T-helper 9 cell (primary cell): ENCODE measurements at places on chromosomes 6 and 20.

GRCh38 chr20:4289875-4290274 lies 274.5 kb upstream of the RNF24 start:
- no peak for DNase-seq

DNA sequence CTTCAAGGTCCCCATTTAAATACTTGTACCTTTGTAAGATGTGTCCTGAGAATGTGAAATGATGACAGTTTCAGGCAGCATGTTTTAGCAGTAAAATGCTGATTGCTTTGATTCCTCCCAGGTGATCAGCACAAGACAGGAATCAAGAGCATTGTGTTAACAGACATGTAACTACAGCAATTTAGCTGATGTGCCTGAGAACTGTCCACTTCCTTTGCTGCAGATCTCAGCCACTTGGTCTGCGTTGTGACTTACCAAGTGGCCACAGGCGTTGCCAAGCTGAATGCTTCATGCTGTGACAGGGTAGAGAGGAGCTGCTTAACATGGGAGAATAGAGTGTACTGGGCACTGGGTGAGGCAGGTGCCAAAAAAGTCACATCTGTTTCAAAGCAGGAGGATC lies 767.0 kb upstream of the POU3F2 start:
- DNase-seq: no peak

GRCh38 chr20:34951252-34951651 lies 4.4 kb downstream of the GSS start:
- DNase-seq: no peak

- DNase-seq: no peak
Observed at GRCh38 chr6:45420909-45421708, 43.4 kb upstream of the SUPT3H start.

DNA sequence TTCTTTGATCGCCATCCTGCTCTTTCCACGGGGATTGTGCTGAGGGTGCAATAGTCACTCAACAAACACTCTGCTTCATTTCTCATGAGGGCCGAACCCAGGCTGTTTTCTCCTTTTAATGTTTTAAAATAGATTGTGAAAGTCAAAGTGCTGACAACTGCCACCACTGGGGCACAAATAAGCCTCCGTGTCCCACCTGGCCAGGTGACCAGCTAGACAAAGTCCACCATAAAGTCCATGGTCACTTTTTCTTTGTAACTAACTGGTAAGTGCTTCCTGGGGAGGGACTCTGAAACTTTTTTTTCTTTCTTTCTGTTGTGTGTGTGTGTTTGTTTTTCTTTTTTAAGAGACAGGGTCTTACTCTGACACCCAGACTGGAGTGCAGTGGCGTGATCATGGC lies 219.8 kb downstream of the LY86 start:
- no peak for DNase-seq

DNA sequence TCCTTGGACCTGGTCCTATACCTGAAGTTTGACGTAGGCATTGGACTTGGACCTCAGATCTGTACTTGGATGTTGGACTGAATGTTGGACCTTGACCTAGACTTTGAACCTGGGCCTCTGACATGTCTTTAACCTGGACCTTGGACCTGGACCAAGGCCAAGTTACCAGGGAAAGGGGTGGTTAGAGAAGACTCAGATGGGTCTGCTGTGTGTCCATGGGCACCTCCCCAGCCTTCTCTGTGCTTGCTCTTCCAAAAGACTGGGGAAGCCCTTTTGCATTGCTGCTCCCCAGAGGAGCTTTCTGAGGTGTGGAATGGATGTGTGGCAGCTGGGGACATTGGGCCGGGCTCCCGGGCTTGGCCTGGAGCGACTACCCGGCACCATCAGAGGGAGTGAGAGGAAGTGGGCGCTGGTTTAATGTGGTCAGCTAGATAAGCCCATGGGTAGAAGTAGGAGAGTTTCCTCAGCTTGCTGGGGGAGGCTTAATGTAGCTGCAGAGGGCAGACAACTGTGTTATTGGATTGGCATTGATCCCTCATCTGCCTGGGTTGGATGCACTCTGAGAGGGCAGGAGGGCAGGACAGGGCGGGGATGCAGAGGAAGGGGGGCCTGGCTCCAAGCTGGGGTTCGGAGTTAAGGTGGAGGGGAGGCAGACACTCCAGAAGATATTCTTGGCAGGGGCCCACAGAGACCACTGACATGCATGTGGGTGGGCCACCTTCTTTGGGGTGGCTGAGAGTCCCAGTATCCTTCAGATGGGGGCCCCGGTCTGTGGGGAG lies 4.2 kb downstream of the SCRT2 start:
- no peak for DNase-seq

- no peak for DNase-seq
Observed at GRCh38 chr6:21636876-21637275, 43.3 kb downstream of the SOX4 start.

DNA sequence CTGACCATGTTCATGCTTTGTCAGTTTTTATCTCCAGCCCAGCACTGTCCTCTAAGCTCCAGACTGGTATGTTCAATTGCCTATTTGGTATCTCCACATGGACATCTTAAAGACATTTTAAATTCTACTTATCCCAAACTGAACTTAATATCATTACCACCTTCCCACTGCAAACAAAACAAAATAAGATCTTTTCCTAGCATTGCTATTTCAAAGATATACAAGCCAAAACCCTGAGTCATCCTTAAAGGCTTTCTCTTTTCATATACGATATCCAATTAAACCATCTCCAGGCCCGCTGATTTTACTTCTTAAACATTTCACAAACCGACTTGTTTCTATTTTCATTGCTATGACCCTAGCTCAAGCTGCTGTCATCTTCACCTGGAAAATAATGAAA lies 35.1 kb upstream of the HS3ST5 start:
- no peak for DNase-seq

- DNase-seq: no peak
Observed at GRCh38 chr6:165849534-165850430, 186.7 kb upstream of the PDE10A start.

- DNase-seq: no peak
Observed at GRCh38 chr6:112145080-112145573, 57.7 kb downstream of the FAM229B start.

DNA sequence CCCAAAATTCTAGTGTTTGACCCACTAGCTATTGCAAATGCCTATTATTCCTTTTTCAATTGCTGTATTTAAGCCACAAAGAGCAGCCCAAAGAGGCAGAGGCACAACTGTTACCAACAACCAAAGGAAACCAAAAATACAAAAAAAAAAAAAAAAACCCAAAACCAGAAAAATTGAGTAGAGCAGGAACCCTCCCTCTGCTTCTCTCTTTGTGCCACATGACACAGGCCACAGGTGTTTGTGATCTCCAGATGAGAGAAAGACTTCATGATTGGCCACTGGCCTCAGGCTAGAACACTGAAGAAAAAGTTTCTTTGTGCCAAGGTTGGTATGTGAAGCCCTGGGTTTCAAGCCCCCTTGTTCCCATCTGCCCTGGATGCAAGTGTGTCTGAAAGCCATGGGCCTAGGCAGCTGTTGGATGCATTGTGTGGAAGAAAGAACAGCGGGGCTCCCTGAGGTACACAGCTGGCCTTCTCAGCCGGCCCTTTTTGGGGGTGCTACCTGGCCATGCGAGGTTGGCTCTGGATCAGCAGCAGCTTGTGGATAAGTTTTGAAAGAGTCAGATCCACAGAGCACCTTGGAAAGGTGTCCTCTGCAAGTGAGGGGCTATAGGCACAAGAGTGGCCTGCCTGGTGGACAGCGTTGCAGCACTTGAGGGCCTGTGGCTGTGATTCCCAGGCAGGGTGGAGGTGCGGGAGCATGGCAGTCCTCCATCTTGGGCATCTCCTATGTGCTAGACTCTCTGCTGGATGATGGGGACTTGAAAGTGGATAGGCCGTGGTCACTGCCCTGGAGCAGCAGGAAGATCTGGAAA lies 204.5 kb downstream of the ZDHHC14 start:
- DNase-seq: no peak

DNA sequence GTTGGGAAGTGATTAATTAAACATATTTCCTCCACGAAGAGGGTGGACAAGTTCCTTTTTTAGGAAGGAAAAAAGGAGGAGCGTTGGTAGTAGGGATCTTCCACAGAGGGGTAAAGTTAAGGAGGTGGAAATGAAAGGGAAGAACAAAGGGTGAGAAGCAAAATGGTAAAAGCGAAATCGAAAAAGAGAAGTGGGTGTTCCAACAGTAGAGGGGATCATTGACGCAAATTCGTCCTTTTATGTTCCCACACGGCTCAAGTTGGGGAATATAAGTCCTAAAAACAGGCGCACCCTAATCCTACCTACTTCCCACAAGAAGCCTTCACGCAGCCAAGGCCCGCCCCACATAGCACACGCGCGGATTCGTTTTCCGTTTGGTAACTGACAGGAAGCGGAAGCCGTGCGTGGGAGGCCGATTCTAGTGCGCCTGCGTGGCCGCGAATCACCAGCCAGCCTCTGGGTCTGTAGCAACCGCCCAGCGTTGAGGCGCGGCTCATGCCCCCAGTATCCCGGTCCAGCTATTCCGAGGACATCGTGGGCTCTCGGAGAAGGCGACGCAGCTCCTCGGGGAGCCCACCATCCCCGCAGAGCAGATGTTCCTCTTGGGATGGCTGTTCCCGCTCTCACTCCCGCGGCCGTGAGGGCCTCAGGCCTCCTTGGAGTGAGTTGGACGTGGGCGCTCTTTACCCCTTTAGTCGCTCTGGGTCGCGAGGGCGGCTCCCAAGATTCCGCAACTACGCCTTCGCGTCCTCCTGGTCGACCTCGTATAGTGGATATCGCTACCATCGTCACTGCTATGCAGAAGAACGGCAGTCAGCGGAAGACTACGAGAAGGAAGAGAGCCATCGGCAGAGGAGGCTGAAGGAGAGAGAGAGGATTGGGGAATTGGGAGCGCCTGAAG lies at the start of gene NKAPL:
NKAPL (plus strand) TSS at position 421 of the 901 bp plus-strand sequence; CDS start at position 496, 75 bp downstream.
- DNase-seq: no peak

- DNase-seq: no peak
Observed at GRCh38 chr6:7341989-7342742, 29.2 kb upstream of the SSR1 start.

GRCh38 chr20:3819411-3820047 lies 818 bp upstream of the AP5S1 start:
- DNase-seq: no peak

- DNase-seq: no peak
Observed at GRCh38 chr20:47727909-47728361, 57.3 kb downstream of the SULF2 start.

- DNase-seq: no peak
Observed at GRCh38 chr6:154247119-154247861, 109.3 kb downstream of the IPCEF1 start.

- no peak for DNase-seq
Observed at GRCh38 chr6:76866091-76866915, 597.0 kb downstream of the HTR1B start.

DNA sequence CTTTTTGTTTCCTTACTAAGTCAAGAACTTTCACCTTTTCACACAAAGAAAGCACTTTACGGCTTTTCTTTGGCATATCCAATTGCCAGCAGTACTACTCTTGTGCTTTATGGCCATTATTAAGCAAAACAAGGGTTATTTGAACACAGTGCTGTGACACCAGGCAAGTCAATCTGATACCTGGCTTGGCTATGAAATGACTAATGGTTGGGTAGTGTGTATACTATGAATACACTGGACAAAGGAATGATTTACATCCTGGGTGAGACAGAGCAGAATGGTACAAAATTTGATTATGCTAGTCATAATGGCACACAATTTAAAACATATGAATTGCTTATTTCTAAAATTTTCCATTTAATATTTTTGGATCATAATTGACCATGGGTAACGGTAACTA lies 22.1 kb upstream of the ADGRF1 start:
- DNase-seq: no peak

- no peak for DNase-seq
Observed at GRCh38 chr6:170279426-170279825, 11.5 kb downstream of the DLL1 start.

GRCh38 chr6:155382338-155382685 lies 68.0 kb upstream of the TFB1M start:
- DNase-seq: no peak

- DNase-seq: no peak
Observed at GRCh38 chr6:4581468-4582385, 194.5 kb upstream of the CDYL start.

DNA sequence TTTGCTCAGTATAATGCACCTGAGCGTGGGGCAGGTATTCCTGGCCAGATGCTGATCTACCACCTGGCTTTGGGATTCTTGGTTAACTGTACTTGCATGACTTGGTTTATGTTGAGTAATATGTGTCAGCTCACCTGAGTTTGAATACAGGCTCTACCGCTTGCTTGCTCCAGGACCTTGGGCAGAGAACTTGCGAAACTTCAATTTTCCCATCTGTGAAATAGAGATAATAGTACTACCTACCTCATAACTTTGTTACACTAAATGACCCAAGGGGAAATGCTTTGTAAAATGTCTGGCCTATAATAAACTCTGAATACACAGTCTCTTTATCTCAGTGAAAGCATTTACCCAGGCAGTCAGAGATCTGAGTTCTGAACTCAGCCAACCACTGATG lies 51.8 kb downstream of the SCAND1 start:
- no peak for DNase-seq

DNA sequence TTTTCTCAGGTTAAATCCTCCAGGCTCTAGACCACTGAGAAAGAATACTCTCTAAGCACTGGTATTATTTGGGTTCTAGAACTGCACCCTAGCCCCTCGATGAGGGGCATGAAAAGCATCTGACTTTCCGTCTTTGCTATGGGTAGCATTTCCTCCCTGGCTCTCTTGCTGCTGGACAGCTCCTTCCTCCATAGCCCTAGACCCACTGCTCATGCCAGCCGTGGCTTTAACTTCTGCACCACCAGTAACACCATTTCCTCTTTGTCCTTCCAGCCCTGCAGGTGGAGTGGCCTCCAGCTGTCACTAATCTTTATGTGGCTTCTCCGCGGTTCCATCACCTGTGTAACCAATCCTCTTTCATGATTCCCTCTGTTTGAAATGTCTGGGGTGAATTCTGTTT lies 194.9 kb downstream of the SCP2D1 start:
- no peak for DNase-seq

- no peak for DNase-seq
Observed at GRCh38 chr20:3000852-3001523, 42.4 kb upstream of the GNRH2 start.

DNA sequence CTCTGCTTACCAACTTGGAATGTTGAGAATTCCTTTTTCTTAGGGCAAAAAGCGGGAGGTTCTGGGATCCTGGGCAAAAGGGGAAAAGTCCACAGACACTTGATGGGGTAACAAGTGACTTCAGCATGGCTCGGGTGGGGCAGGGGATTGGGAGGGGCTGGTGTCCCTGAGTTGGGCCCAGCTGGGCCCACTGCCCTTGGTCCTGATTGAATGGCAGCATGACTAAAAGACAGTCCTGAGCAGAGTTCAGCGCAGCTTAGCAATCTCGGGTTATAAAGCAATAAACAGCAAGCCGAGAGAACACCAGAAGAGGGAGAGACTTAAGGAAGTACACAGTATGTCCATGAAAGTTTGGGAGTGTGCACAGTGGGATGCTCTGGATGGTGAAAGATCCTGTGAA lies 5.6 kb downstream of the PPP2R5D start:
- no peak for DNase-seq

GRCh38 chr6:137665342-137665934 lies 171.2 kb upstream of the OLIG3 start:
- DNase-seq: no peak

- no peak for DNase-seq
Observed at GRCh38 chr6:73180763-73181619, 44.3 kb downstream of the KHDC1L start.
